ENCODE measurements at places on chromosomes 5 and 9.

DNA sequence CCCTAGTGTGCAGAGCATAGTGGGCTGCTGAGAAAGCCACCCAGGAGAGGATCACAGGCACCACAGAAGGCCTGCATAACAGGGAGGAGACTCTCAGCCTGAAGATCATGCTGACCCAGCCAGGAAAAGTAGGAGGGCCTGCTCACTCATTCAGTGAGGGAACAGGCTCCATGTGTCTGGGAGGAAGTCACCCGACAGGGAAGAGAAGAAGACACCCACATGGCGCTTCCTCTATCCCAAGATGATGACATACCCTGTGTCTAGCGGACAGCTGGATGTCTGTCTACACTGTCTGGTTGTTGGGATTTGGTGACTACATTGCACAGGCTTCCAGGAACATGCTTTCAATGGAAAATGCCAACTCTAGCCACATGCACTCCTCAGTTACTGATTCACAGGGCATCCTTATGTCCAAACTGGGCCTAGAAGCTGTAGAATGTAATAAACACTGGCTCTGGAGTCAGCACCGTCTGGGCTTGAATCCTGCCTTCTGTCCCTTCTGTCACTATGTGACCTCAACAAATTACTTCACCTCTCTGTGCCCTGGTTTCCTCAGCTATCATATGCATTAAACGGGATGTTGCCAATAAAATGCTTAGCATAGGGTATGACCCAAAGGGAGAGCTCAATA is 47.6 kb downstream of the KLHL3 start:
- no peak for DNase-seq

- no peak for DNase-seq
These were observed 9.7 kb downstream of the LECT2 start for GRCh38 chr5:135944967-135945560.

GRCh38 chr9:23850690-23851629 is 24.9 kb upstream of the ELAVL2 start:
- DNase-seq = no peak

- no peak for DNase-seq
These were observed 228.3 kb upstream of the RASEF start for GRCh38 chr9:83291196-83291595.

DNA sequence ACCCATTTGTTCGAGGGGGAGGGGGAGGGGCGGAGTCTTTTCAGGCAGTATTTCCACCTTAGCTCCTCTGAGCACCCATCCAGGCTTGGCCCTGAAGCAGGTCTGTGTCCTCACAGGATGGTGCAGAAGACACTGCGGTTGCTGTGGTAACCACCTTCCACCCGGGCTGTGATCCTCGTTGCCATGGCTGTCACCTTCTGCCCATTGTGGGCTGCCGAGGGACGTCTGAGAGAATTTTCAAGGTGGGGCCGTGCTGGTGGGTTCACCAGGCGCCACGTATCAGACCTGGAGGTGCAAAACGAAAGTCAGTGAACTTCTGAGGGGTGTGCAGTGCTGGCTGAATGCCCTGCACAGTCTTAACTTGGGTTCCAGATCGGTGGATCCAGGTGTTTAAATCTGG is 26.7 kb downstream of the POLR1E start:
- no peak for DNase-seq

- DNase-seq = no peak
These were observed 344.8 kb upstream of the POU5F2 start for GRCh38 chr5:94086194-94086593.

GRCh38 chr5:25489834-25490538 is 845.2 kb upstream of the CDH10 start:
- DNase-seq = no peak

GRCh38 chr5:176161431-176161830 is 76.8 kb upstream of the SIMC1 start:
- DNase-seq = no peak
